ENCODE measurements at places on chromosomes 2 and 18.

DNA sequence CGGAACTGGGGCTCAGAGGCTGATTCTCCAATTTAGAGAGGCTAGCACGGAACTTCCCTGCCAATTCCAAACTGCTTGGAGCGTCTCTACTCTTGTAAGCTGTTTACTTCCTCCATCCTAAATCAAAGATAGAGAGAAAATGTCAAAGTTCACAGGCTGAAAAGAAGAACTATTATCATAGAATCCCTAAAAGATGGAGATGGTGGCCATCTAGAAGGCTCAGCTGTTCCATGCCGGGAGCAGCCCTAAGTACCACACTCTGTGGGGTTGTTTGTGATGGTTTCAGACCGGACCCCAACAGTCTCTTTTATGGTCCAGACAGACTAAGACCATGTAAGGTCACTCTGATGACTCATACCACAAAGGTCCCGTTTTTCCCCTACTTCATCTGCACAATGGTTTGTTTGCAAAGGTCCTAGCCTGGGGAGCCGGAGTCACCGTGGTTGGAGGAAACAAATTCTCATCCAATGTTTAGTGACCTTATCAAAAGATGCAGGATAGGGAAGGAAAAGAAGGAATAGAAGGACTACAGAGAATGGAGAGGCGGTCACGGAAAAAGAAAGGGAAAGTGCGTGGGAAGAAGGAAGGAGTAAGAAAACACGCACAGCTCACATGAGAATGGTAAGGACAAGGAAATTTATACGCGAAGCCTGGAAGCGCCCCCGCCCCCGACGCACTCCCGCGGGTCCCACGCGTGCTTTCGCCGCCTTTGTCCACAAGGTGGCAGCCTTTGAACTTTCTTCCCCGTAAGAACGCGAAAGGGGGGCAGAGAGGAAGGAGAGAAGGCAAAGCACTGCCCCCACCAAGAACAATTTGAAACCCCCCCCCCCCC lies 453 bp upstream of the ANTXR1 start:
- peak; percentile 53 for DNase-seq

- no peak for DNase-seq
These were observed 848.0 kb downstream of the RNF144A start for GRCh38 chr2:7765236-7765635.

DNA sequence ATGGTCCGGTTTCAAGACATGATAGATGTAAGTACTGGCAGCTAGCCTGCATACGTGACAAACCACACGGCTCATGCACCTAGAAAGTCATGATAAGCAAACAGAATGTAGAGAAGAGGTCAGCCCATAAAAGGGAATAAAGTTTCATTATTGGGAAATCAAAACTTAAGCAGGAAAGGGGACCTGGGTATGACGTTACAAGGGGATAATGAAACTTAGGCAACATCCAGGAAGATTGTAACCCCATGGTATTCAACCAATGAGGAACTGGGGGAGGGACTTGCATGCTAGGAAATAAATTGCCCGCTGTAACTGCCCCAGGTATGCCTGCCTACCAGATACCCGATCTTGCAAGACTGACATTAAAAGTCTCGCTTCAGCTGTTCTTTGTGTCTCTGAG lies 1679.0 kb downstream of the SUCLG1 start:
- no peak for DNase-seq

GRCh38 chr2:118013724-118014491 lies at the start of gene CCDC93:
Gene CCDC93 (minus strand): TSS chr2:118014070. CDS start chr2:118013995, 75 bp downstream.
- DNase-seq = peak; percentile 71

GRCh38 chr18:45049578-45050319 lies 369.1 kb downstream of the SETBP1 start:
- DNase-seq = no peak

DNA sequence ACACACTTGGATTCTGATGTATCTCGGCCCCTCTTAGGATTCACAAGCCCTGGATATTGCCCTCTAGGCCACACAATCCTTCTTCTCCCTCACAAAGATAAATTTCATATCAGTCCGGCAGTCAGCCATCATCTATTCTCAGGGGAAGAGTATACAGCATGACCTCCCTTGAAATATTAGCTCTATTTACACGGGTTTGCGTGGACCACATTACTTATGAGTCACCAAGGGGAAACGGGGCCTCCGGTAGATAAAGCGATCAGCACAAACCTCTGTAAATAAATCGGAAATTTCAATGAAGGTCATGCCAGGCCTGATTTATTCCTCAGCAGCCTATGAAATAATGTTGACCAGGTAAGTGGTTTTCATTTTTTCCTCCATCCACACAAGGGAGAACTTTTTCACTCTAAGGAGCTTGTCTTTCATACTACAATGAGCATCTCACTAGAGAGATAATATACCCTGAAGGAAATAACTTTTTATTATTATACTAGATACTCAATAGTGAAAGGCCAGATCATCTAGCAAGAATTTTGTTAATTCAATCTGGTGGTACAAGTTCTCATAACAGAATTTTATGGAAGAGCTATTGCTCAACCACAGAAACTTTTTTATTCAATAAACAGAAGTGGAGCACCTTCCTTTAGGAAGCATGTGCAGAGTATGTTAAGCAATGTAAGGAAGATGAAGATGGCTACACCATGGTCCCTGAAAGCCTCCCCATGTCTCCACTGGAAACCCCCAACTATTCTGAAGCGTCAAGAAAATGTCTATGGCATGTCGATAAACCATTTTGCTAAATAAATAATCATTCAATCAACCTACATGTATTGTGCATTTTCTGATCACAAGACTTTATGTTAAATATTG lies 125.2 kb upstream of the PIK3C3 start:
- no peak for DNase-seq

DNA sequence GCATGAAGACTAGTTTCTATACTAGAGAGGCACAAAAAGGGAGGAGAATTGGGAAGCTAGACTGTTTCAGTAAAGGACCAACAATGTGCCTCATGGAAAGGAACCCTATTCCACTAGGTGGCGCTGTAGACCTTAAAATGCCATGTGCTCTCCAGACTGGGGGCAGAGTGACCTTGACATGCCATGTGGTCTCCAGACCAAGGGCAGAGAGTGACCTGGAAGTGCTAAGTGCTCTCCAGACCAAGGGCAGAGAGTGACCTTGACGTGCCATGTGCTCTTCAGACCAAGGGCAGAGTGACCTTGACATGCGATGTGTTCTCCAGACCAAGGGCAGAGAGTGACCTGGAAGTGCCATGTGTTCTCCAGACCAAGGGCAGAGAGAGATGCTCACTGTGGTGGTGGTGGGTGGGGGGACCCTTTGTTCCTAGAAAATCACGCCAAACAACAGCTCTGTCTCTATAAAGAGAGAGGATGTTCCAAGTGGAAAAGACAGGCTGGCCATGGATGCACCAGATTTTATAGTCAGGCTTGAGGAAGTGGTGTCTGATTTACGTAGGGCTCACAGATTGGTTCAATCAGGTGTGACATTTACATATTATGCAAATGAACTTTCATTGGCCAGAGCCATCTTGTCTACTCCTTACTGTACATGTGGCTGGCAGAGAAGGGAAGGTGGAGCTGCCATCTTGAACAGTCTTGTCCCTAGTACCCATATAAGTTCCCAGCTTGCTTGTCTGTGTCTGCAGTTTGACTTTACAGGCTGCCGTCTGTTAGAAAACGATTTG lies 344.0 kb upstream of the DDX18 start:
- no peak for DNase-seq

DNA sequence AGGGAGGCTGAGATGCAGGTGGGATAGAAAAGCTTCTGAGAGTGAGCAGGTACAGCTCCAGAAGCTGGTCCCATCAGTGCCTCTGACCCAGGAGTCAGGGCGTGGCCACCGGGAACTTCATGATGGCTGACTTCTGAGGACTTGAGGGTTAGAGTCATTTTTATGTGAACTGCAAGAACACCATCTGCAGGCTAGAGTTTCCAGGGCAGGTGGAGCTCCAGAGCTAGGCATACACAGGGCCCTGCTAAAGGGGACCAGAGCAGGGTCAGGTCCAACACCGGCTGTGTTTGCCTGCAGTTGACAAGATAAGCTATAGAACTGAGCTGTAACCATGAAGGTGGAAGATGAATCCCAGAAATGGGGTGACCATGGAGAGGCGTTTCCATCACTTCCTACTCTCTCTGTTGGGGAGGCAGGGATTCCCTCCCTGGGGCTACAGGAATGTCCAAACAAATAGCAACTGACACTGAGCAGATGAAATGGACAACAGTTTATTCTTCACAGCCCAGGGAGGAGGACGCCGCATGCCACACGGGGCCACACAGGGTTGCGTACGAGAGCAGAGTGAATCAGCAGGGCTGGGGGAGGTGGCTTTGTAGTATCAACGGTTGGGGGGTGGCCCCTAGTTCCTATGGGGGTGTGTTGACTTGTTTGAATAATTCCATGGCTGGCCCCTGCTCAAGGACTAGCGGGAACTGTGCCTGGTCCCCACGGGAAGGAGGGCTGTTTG lies 77.6 kb upstream of the ZNF516 start:
- no peak for DNase-seq

GRCh38 chr2:95068256-95068655 lies 42.7 kb downstream of the MAL start:
- no peak for DNase-seq

DNA sequence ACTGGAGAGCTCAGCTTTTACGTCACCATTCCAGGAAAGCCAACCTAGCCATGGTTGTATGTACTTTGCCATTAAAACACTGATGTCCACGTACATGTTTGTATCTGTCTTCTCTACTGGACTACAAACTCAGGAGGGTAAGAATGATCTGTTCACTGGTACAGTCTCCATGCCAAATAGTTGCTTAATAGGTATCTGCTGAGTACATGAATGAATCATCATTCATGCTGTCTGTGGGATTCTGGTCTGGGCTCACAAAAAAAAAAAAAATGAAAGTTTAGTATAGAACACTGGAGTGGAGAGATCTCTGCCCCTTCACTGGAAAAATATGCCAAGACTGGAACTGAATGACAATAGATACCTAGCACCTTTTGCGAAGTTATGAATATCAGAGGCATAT lies 102.6 kb upstream of the ITGA4 start:
- no peak for DNase-seq

GRCh38 chr2:132951008-132951714 lies 281.2 kb upstream of the LYPD1 start:
- DNase-seq = no peak

- no peak for DNase-seq
These were observed 2896.7 kb upstream of the TEKT4 start for GRCh38 chr2:91974401-91975129.

- DNase-seq = no peak
These were observed 89.2 kb downstream of the LONRF2 start for GRCh38 chr2:100233061-100233460.

DNA sequence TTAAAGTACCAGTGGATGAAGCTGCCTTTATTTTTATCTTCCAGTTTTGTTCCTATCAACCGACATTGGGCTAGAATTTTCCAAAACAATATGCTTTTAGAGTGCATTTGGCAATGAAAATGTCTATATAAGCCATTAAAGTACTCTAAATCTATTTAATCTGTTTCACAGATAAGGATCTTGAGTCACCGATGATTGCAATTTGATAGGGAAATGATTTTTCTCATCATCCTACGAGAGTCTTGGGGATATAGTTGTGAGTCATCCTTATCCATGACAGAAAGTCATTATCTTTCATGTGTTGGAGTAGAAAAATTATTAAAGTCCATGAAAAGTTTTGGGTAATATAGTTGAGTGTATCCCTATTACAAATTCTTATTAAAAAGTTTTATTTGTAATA lies 26.1 kb downstream of the SLC39A10 start:
- DNase-seq = no peak

DNA sequence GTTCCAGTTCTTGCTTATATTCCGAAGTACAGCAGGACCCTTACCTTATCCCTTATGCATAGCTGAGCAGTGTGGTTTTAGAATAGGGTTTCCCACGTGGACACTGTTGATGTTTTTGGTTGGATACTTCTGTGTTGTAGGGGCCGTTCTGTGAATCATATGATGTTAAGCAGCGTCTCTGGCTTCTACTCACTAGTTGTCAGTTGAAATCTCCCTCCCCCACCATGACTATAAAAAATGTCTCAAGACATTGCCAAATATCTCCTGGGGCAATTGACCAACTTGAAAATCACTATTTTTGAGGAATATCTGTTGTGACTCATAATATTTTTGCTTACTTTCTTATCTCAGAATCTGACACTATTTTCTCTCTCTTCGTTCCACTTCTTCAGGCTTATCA lies 713.7 kb downstream of the TSN start:
- no peak for DNase-seq

- no peak for DNase-seq
These were observed 61.2 kb downstream of the RND3 start for GRCh38 chr2:150426315-150426714.

- no peak for DNase-seq
These were observed 42.0 kb upstream of the TRIB2 start for GRCh38 chr2:12674644-12675328.

DNA sequence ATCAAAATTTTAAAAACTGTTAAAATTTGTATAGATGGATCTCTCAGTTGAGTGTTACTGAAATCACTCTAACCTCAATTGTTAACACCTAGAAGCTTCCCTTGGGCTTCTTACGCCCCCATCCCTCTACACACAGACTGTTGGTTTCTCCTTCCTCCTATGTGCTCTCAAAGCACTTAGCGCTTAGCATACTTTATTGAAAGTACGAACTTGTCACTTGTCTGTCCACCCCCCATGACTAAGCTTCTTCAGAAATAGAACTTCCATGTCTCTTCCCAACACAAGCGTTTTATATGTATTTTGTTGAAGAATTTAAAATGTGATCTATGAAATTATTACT lies 441 bp downstream of the MPHOSPH10 start:
- DNase-seq = no peak

GRCh38 chr2:1769703-1770422 lies 25.5 kb upstream of the PXDN start:
- DNase-seq = peak; percentile 26

GRCh38 chr2:1812926-1813325 lies 68.6 kb upstream of the PXDN start:
- DNase-seq = no peak

GRCh38 chr2:241410739-241411176 lies 54.7 kb downstream of the FARP2 start:
- DNase-seq = no peak

- DNase-seq = no peak
These were observed 123.9 kb upstream of the CCDC150 start for GRCh38 chr2:196515608-196516007.

- no peak for DNase-seq
These were observed 92.6 kb downstream of the EPB41L3 start for GRCh38 chr18:5451150-5451549.

DNA sequence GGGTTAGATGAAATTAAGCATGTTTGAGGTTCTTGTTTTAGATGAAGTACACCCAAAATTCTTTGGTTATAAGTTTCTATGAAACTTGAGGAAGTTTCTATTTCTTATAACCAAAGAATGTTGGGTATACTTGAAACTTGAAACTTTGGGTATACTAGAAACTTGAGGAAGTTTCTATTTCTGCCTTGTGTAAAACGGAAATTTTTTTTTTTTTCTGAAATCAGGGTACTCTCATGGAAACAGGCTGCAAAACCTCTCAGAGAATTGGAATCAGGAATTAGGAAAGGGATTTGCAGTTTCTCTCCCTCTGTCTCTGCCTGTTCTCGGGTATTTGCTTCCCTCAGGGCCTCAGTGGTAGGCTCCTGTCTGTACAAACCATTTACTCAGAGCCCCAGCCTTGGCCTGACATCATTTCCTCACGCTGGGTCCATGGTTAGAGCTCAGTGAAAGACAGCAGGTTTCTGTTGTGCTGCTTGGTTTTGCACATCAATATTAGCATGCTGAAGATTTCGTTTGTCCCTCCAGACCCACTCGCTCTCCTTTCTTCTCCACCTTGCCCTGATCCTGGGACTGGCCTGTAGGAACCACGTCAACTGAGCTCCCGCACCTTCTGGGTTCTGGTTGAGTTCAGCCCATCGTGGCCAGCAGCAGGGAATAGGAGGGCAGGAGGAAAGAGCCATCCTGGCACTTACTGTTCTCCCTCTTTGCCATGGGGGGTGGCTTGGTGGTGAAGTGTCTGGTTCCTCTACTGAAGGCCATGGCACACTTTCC lies 106.4 kb downstream of the POLR1A start:
- DNase-seq = no peak

All from activated T-cell treated with anti-CD3 and anti-CD28 coated beads for 4 hours (primary cell).